Karpas-422 (cell line): ENCODE measurements at places on chromosomes 4 and X.
A peak's percentile ranks its signal among the peaks of the same experiment; 100 is the strongest.

GRCh38 chr4:176758731-176759130, 34.0 kb downstream of the VEGFC start:
- DNase-seq, result no peak

- no peak for DNase-seq
These were observed 867.6 kb downstream of the TRAM1L1 start for GRCh38 chr4:116217781-116218180.

DNA sequence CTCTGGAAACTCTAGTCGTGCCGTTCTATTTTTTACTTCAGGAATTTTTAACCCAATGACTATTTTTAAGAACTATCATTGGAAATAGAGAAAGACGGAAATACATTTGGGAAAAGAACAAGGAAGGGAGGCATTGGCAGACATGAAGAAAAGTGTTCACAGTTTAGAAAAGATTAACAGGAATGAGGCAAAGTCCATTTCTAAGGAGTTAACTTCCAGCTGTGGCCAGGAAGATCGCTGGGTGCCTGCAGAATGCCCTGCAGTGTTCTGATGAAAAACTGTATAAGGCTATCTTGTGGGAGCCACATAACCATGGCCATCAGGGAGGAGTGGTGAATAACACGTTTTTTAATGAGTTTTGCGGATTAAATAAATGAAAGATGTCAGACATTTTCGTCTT, 150.6 kb upstream of the VCX3A start:
- no peak for DNase-seq

DNA sequence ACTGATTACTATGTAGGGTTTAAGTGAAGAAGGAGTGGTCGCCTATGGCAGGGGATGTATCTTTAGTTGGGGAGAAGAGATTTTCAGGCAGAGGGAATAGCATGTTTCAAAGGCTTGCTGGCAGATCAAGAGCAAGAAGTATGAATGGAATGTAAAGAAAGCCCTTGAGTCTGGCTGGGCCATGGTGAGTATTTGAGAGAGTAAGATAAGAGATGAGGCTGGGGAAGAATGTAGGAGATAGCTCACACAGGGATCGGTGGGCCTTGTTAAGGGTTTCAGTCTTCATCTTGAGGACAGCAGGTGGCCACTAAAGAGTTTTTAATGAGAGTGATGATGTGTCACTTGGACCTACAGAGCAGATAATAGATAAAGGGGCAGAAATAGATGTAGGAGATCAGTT, 319.1 kb upstream of the RPS6KA3 start:
- no peak for DNase-seq

DNA sequence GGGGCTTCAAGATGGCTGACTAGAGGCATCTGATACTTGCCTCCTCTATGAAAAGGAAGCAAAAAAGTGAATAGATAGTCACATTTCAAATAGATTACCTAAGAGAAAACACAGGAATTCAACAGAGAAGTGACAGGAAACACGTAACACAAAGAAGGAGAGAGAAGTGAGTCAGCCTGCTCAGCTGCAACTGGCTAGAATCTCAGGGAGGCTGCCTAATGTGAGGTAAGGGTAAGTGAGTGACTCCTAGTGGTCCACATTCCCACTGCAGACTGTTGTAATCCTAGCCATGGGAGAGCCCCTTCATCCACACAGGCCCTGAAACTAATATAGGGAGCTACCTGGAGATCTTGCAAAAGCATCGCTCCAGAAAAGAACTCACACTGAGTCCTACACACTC, 179.2 kb downstream of the SLC7A11 start:
- DNase-seq, result no peak

DNA sequence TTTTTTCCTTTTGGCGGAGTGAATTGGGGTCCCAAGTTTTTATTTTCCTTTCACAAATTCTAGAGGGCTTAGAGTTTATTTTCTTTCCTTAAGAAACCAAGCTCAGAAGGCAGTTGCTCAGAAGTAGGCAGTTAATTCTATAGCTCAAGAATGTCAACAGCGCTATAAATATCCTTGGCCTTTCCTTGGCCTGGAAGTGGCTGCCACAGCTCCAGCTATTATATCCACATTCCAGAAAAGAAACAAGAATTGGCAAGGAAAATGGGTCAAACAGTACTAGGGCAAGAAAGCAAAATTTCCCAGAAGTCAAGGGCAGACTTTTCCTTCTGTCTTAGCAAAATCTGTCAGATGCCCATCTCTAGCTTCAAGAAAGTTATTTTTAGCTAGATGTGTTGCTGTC, 31.0 kb downstream of the SLC10A6 start:
- DNase-seq, result no peak

- no peak for DNase-seq
These were observed 217.4 kb downstream of the GPAT3 start for GRCh38 chr4:83753260-83753659.

DNA sequence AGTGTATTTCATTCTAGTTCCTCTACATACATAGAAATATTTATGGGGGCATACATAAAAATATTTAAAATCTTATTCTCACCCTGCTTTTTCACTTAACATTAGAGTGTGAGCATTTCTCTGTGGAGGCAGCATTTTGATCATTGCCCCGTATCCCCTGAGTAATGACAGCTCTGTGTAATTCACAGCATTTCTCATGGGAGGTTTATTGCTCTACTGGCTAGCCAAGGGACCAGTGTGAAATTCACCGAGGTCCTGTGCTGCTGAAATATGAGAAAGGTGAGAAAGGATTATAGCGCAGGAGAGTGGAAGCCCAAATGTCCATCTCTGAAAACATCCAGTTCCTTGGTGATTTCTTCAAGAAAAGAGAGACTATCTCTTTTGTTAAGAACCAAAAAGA, 22.9 kb downstream of the PDGFC start:
- no peak for DNase-seq

DNA sequence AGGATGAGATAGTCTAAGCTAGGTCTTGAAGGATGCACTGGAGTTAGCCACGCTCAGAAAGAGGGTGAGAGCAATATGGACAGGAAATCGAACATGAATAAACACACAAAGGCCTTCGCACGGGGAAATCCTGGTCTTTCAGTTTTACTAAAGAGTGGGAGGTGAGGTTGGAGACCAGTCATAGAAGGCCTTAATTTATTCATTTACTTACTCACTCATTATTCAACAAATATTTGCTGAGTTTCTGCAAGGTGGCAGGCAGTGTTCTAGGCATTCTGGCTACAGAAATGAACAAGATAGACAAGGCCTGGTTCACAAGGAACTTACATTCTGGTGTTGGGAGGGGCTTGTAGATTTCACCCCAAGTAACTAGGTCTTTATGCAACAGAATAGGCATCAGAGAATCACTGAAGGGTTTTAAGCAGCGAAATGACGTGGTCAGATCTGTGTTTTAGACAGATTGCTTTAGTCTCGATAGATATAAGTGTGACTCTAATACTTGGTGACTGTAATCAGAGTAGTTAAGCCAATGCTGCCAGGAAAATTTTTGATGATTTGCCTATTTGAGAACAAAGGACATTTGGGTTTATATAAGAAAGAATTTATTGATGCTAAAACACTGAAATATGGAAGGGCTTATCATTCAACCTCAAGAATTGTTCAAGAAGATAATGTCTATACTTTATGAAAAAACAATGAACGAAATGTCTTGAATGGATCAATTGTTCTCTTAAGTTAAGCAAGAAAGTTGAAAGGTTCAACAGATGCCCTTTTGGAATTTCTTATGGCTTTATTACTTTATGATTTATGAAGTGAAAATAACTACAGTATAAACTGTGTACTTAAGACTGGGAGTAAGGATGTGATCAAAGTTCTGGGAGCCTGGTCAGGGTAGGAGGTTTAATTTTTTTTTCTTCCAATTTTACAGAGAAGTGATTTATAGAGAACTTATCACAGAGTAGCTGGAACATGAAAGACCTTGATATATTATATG, 184.4 kb upstream of the CASK start:
- no peak for DNase-seq

DNA sequence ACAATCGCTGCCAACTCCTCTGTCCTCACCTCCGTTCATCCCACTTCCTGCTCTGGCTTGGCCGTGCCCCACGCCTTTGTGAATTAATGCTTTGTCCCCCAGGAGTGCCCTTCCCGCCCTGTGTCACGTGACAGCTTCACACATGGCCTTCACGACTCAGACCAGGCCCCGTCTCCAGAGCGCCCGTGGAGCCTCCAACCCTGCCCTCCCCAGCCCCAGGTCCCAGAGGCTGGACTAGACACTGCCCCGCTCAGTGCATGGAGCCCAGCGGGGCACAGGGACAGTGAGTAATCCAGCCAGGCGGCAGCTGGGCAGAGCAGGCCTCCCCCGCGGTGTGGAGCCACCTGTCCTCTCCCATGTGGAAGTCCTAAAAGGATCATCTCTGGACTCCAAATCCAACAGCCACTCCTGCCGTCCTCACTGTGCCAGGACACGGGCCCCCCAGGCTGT, 7.4 kb downstream of the ADRA2C start:
- no peak for DNase-seq

DNA sequence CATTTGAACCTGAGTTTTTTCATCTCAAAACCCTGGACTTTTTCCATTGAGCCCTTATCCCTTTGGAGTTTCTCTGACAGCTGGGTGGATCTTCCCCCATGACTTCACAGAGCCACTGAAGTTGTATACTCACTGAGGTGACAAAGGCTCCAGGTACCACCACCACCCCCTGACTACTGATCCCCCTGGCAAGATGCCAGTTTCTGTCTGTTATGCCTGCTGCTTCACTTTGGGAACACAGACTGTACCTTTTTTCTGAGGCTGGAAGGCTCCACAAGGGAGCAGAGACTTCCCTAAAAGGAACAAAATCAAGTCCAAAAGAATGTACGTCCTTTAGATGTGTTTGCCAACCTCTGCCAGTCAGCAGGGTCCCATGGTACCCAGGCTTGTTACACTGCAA, 160.3 kb upstream of the JADE1 start:
- no peak for DNase-seq

DNA sequence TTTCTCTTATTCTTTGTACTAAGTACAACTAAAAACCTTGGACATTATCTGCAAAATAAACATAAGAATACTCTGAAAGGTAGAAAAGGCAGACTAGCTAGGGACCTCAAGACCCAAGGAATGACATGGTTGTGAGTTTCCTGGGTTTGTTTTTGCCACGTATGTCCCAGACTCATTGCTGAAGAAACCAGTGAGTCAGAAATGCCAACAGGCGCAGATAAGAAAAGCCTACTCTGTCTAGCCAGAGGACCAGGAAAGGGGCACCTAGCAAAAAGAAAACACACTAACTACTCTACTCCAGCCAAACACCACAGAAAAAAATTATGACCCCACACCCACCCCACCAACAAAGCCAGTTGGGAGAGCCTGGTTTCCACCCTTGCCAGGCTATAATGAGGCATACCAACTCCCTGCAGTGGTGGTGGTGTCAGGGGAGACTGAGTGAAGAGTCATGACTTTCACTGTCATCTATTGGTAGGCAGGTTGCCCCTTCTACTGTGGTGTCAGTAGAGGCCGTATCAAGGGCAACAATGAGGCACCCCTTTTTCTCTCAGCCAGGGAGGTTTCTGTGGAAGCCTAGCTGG, 10.9 kb downstream of the MTMR1 start:
- no peak for DNase-seq

- no peak for DNase-seq
These were observed 99.8 kb upstream of the TEX13D start for GRCh38 chrX:124232523-124233201.

DNA sequence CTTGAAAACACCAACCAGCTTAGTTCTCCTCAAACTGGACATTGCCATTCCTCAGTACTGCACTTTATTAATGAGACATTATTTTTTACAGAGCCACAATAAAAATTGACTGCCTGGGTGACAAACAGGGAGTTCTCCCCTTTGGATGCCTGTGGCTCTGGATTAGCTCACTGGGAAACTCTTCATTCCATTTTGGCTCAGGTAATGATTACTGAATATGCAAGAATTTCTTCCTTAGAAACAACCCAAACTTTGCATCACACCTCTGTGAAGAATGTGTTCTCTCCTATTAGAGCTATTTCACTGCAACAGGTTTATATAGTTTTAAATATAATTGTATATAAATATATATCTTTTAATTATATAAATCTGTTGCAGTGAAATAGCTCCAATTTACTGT, 2065.8 kb downstream of the ARAP2 start:
- no peak for DNase-seq

GRCh38 chr4:55086578-55086977, 38.8 kb downstream of the KDR start:
- DNase-seq, result no peak

DNA sequence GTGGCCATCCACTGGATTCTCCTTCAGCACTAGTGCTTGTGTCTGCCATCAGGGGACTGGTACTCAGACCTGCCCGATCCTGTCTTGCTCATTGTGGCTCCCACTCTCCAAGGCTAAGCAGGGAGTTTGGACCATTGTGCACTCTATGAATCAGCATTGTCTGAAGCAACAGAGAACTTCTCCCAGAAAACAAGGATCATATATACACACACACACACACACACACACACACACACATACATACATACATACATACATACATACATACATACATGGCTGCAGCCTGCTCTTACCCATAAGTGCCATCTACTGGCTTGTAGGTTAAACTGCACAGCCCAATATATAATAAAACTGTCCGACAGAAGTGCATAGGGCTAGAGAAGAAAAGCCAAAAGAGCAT, 345.3 kb upstream of the LCORL start:
- peak; percentile 77 for DNase-seq

- peak; percentile 23 for DNase-seq
These were observed 113.8 kb downstream of the ADRA2C start for GRCh38 chr4:3879681-3880614.

DNA sequence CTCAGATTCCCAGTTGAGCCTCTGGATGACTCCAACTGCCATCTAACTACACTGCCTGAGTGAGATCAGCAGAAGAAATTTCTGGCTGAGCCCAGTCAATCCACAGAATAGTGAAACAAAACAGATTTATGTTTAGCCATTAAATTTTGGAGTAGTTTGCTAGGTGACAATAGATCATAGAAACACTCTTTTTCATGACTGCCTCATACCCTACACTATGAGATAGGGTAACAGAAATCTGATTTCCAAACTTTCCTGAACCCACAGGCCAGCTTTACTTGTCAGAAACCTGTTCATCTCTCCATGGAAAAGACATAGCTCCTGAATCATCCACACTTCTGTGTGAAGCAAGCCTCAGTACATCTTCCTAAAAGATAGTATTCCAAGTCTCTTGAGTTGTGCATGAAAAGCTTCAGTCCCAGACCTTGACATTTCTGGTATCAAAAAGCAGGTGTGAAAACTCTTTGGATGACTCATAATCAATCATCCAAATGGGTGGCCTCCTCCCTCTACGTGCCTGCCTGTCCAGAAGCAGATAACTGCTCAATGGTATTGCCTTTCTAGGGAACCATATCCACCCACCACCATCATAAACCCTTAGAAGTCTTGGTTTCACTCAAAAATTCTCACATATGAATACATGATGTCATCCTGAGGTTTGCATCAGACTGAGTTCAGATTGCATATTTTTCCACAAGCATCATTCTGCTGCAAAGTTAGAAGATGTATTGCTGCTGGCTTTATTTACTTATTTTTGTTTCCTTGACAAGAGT, 47.5 kb upstream of the RAP2C start:
- DNase-seq, result no peak

GRCh38 chr4:40825014-40825838, 75.5 kb downstream of the NSUN7 start:
- no peak for DNase-seq

GRCh38 chrX:71214604-71215337, 8.3 kb upstream of the GJB1 start:
- no peak for DNase-seq

- DNase-seq, result no peak
These were observed 21.2 kb upstream of the GPC3 start for GRCh38 chrX:134006484-134007161.
